Left renal cortex interstitium (tissue), 4 donors: ENCODE measurements at places on chromosomes 13 and 19.

- no peak for DNase-seq
Measured at GRCh38 chr19:1503089-1503924, 9.5 kb downstream of the ADAMTSL5 start.

DNA sequence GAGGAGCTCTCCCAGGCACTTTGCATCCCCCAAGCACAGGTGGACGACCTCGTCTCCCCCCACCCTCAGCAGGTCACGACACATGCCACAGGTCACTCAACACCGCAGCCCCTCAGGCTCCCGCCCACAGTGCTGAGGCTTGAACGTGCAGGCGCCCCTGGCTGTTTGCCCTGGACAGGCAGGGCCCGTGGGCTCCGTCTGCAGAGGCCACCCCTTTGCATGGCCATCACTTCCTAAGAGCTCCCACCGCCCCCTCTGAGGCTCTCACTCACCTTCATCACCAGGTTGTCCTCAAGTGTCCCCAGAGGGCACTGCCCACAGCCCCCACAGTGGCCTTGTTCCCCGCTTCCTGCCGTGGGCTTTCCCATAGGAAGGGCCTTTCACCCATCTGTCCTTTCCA lies 132.1 kb upstream of the MCF2L start:
- no peak for DNase-seq

- no peak for DNase-seq
Measured at GRCh38 chr19:19338082-19338481, 17.5 kb downstream of the MAU2 start.

DNA sequence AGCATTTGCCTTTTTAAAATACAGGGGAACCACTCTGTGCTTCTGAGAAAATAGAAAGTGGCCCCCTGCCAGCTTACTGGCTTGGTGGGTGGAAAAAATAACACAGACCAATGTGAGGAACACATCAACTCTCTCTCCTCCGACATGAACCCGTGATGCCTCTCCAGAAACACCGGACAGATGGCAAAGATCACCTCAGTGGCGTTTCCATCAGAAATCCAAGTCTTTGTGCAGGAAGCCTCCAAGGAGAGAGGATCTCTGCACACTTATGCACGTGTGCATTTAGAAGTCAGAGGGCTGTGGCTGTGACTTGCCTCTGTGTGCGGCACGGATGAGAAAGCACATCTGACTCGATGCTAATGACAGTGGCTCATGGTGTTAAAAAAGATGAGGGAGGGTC lies 112.3 kb upstream of the KLF12 start:
- peak; percentile 8 for DNase-seq

- DNase-seq = no peak
Measured at GRCh38 chr19:51359294-51359693, 6.9 kb downstream of the ETFB start.

DNA sequence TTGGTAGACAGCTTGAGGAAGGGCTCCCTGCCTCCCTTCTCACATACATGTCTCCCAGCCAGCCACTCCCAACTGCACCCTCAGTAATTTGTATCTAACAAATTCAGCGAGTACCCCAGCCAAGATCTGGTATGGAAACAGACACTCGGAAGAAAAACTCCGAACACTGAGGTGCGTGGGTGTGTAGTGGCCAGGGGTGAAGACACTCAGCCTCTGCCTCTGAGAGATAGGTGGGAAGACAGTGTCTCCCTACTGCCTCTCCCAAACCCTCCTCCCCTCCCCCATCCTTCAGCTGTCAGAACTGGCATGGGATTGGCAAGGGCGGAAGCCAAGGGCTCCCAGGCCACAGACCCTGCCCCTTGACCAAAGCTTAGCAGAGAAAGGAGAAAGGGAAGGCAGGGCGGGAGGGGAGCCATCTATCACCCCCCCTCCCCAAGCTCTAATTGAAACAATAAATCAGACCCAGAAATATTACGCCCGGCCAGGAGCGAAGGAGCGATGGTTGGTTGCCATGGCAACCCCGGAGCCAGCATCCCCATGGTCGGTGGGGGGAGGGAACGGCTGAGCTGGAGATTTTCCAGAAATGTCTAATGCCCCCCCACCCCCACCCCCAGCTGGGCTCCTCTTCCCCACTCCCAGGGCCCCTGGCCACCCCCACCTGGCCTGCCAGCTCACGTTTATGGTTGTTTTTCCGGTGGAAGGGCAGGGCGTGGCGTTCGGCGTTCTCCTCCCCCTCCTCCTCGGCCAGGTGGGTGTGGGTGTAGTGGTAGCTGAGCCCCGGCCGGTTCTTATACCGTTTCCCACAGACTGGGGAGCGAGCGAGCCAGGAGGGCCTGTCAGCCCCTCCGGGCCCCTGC lies 7.0 kb downstream of the DPF1 start:
- DNase-seq = no peak

- DNase-seq = no peak
Measured at GRCh38 chr13:91134803-91135184, 212.7 kb upstream of the MIR17HG start.

GRCh38 chr13:97246596-97247158 lies 24.5 kb downstream of the MBNL2 start:
- DNase-seq = no peak

DNA sequence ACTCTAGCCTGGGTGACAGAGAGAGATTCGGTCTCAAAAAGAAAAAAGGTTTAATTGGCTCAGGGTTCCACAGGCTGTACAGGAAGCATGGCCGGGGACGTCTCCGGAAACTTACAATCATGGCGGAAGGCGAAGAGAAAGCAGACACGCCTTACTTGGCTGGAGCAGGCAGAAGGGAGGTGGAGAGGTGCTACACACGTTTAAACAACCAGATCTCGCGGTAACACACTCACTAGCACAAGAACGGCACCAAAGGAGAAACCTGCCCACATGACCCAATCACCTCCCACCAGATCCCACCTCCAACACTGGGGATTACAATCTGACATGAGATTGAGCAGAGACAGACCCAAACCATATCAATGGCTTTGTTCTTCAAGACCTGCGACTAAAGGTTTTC lies 12.8 kb downstream of the CASP14 start:
- DNase-seq = no peak

- no peak for DNase-seq
Measured at GRCh38 chr13:113420833-113421600, 32.3 kb downstream of the ADPRHL1 start.

GRCh38 chr13:99526549-99526948 lies 25.3 kb downstream of the TM9SF2 start:
- DNase-seq = no peak

DNA sequence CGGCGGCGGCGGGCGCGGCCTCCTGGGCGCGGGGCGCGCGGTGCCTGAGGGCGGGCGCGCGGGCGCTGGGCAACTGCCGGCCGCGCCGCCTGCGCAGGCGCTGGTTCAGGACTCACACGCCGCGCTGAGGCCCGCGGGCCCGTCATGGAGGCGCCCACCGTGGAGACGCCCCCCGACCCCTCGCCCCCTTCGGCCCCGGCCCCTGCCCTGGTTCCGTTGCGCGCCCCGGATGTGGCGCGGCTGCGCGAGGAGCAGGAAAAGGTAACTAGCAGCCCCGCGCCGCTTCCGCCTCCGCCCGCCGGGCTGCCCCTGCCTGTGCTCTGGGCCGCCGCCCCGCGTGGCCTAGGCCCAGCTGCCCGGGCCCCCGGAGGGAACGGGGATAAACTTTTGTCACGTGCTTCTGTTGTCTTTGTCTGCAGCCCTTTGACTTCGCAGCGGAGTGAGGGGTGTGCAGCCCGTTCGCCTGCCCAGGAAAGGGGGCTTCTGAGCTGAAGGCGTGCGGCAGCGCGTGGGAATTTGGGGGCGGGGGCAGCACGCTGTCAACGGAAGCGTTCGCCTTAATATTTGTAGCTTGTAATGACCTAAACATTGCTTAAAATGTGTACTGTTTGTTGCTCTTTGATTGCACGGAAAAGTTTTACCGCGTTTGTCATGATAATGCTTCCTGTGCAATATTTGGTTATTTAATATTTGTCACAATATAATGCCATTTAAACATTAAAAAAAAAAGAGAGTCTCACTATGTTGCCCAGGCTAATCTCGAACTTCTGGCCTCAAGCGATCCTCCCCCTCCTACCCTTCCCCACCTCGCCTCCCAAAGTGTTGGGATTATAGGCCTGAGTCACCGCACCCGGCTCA lies 594 bp downstream of the URI1 start:
- DNase-seq = no peak

GRCh38 chr13:26839682-26840081 lies 79.1 kb upstream of the GPR12 start:
- DNase-seq = no peak

GRCh38 chr13:43054803-43055802 lies 31.7 kb downstream of the DNAJC15 start:
- peak; percentile 55 for DNase-seq

DNA sequence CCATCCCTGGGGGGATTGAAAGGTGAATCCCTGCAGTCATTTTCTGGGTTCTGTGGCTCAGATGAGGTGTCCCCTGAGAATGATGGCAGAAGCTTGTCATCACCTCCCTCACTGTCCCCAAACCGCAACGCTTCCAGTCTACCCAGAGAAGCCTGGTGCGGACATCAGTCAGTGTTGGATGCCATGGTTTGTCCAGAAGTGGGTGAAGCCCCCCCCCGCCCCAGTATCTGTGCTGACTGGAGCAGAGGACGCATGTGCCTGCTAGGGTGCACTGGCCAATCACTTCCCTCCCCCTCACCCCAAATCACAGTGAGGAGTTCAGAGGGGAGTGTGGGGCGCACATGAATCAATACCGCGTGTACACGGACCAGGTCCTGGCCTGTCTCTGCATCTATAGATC lies 150.5 kb downstream of the TEX29 start:
- DNase-seq = no peak

DNA sequence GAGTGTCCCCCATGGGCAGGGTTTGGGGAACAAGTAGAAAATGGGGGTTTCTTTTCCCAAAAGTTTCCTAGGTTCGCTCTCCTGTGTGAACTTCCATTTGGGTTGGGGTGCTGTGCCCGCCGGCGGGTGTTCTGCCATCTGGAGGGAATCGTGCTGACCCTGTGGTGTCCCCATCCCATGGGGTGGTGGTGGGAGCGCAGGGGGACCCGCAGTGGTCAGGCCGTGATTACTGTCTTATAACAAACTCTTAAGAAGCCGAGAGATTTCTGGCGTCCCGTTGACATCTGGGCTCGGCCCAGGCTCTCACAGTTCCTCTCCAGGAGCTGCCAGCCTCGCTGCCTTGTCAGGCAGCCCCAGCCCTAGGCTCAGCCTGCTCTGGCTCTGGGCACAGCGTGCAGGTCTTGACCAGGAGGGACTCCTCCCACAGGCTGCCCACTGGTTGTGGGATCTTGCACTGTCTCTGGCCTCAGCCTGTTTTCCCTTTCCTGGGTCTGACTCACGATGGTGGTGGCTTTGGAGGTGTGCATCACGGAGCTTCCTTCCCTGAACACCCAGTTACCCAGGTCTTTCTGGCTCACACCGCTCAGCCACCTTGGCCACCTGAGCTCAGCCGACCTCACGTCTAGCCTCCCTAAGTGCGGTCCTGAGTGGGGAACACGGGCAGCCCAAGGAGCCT lies 34.5 kb downstream of the PLEKHJ1 start:
- DNase-seq = no peak
